ENCODE measurements at places on chromosomes 6 and 20.
A peak's percentile ranks its signal among the peaks of the same experiment; 100 is the strongest.

GRCh38 chr20:11124849-11125505 is 451.2 kb upstream of the JAG1 start:
- no peak for DNase-seq

DNA sequence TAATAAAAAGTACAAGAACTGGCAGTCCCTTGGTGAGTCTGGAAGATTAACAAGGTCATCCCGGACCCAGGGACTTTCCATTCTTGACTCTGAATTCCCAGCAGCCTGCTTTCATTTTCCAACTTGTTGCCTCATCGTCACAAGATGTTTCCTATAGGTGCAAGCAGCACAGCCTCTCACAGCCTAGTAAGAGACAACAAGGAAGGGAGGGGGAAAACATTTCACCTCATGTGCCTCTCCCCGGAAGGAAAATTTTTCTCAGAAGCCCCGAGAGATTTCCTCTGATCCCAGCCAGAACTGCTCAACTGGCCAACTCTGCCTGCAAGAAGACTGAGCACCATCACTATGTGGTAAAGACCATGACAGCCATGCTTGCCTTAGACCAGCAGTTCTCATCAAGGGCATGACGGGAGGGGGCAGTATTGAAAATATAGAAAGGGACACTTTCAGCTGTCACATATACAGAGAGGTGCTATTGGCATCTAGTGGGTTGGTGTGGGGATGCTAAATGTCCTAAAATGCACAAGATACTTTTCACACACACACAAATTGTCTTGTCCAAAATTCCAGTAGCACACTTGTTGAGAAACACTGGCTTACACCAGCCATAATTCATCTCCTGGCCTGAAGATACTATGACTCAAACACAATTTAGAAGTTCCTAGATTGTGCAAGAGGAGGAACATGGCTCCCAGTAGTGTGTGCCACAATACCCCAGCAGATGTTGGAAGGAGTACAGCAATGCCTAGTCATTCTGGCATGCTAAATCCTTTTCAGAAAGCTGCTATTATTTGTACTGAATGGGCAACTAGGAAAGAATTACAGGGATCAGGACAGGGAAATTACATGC is 10.8 kb upstream of the WTAP start:
- no peak for DNase-seq

GRCh38 chr6:110690106-110690654 is 125.1 kb downstream of the CDK19 start:
- no peak for DNase-seq

DNA sequence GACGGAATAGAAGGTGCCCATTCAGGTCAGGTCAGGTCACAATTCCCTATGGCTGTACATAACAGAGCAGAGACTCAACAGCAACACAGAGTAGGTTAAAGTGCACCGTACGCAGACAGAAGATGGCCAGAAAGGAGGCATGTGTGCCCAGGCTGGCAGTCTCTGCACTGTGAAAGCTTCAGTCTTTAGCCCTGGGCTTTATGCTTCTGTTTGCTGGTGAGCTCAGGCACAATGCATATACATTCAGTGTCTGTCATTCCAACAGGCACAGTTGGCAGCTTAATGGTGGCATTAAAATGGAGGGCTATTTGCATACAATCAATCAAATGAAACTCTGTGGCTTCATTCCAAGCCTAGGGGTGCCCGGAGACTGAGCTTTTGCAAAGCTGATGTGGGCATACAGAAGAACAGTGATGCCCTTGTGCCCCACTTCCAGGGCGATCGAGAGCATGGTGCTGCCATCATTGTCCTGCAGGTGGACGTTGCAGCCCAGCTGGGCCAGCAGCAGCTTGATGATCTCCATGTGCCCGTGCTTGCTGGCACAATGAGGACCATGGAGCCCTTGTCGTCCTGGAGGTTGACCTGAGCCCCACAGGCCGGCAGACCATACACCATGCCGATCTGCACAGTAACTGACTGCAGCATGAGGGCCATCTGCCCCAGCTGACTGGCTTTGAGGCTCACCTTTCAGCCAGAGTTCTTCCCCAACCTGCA is 22.4 kb downstream of the TRMT6 start:
- DNase-seq = no peak

DNA sequence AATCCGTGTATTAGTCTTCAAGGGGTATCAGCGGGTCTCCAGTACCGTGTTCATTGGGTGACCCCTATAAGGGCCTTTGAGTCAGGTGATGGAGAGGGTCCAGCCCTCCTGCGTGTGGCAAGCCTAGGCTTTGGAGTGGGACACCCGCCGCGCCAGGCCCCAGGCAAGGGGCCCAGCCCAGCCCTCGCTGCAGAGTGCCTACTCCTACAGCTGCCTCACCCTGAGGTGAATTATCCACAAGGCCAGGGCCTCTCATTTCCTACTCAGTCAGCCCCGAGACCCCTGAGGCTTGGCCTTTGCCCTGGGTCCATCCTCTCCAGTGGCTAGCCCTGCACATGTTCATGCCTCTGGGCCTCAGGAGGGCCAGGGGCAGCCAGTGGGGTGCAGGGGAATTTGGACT is 45.1 kb downstream of the TMEM242 start:
- DNase-seq = no peak

GRCh38 chr6:6039946-6040509 is 33.3 kb upstream of the NRN1 start:
- DNase-seq = no peak

GRCh38 chr6:104896914-104897313 is 37.2 kb upstream of the HACE1 start:
- DNase-seq = no peak

DNA sequence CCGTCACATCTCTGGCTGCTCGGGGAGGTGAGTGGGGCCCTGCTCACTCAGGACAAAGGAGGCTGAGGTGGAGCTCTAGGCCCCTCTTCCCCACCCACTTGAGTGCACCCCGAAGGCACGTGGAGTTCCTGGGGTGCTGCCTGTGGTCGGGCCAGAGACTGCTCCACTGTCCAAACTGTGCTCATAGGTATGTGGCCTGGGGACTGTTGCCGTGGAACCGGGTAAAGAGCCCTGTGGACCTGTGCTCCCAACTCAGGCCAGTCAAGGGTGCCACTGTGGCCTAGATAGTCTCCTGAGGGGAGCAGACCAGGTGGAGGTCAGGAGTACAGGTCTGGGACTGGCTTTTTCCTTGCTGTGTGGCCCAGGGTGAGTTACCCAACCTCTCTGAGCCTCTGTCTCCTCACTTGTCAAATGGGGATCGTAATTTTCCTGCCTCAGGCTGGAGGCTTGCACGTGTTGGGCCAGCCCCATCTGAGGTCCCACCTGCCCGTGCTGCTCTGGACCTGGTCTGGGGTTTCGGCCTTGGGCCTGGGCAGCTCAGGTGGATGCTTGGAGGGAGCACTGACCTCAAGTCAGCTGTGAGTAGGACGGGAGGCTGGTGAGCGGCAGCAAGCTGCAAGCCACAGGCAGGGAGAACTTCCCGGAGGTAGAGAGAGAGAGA is 12.4 kb upstream of the NPBWR2 start:
- DNase-seq = no peak

- no peak for DNase-seq
These were observed 138.8 kb downstream of the HIVEP1 start for GRCh38 chr6:12150812-12151432.

DNA sequence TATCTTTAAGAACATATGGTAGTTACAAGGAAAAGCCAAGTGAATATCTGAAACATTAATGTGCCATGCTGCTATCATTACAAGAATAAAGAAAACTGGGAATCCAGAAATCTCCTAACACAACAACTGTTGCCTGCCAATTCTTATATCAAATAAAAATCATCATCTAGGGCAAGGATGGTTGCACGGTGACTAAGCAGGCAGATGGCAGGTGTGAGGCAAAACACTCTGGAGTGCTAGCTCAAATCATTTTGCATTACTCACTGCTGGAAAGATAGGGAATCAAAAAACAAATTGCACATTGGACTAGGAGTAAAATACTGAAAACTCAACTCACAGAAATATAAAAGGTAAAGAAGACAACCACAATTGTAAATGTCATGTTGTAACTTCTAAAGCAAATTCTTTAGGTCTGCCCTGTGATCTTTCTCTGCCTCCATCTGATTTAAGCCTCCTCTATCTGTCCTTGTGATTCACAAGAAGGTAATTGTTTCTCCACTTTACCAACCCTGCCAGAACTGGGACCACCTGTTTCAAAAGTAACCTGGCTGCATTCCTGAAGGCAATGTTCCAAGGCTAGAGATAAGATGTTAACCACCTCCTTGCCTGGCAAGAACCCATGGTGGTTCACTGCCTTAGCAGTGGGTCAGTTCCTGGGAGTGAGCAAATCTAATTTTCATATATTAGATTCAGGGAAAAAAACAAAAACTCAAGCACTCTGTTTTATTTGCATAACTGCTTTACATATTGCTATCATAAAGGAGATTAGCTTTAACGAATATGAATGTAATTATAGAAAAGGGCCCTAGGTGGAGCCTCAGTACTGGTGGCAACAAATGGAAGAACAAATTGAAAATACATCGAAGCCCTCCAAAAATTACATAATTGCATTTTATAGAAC is 33.1 kb upstream of the LCA5 start:
- peak; percentile 92 for DNase-seq

DNA sequence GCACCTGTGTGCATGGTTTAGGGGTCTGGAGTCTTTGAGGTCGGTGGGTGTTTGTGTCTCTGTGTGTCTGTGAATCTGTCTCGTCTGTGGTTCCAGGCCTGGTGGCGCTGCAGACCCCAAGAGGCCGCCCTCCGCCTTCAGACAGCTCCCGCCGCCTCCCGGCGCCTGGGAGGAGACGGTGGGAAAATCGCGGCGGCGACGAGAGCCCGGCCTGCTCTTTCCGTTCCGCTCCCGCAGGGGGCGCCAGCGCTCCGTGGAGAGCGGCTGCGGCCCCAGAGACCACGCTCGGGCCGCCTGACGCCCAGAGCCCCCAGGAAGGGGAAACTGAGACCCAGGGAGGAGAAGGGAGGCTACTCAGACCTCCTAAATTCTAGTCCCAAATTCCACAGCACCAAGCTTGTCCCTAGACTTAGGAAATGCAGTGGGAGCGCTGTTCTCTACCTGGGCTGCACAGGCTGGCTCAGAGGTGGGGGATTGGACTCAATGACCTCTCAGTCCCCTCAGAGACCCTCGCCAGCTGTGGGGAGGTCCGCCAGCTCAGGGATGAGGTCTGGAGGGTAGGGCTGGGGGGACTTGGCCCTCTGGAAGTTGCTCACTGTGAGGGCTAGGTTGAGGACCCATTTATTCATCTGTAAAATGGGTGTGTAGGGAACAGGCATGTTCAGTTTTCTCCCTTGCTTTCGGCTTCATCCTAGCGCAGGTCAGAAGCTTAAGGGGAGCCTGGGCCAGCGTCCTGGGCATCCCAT is 36.9 kb upstream of the BLCAP start:
- no peak for DNase-seq

DNA sequence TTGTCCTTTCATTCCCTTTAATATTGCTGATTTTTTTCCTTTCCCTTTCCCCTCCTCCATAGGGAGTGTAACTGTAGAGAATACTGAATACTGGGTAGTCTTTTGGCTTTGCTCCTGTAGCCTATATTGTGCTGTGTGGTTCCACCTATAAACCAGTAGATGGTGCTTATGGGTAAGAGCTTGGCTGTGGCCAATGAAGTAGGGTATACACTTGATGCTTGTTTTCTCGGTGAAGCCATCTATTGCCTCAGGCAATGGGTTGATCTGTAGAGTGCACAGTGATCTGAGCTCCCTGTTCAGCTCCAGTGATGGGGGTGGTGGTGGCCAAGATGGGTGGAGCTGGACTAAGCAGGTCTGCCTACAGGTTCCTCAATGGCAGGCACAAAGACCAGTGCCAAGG is 203.3 kb upstream of the IMPG1 start:
- no peak for DNase-seq

DNA sequence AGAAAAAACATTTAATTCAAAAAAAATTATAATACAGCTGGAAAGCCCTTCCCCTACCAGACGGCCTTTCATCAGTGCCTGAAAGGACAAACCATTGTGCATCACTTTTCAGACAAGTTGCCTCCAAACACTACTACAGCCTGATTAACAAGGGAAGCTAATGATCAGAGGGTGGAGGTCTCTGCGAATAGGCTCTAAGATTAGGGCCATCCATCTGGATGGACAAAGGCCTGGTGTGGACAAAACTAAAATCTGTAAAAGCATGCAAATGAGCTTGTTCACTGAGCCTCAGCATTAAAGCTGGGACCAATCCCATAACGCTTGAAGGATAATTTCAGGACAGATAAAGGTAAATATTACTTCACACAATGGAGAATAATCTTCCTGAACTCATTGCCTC is 228.7 kb upstream of the PLN start:
- no peak for DNase-seq

DNA sequence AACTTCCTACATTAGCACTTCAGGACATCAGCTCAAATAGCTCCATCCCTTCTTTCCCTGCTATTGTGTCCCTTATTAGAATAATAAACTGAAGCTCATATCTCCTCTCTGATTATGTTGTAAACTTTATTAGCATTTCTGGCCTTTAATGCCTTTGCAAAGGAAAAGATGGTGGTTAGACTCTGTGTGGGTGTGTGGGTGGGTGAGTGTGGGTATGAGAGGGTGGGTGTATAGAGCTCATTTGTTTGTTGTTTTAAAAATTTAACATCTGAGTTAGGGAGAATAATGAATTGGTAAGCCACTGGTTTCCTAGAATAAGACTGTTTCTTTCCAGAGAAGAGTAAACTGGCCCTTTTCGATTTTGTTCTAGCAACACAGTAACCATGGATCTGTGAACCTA is 70.6 kb upstream of the L3MBTL3 start:
- DNase-seq = no peak

- peak; percentile 41 for DNase-seq
These were observed 45.3 kb upstream of the COL21A1 start for GRCh38 chr6:56292505-56293181.

DNA sequence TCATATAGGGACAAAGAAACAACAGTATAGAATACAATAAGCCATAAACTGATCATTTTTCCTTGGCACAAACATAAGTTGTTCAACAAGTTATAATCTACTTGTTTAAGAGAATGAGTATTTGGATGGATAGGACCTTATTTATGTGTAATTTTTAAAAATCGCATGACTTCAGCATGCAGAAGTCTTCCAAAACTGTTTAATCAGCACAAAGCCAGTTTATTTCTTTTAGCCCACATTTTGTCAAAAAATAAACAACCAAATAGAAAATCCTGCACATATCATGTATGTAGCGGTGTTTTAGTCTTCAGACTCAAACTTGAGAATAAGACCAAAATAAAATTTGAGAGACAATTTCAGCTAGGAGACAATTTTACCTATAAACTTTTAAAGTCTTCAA is 304.7 kb downstream of the TRDN start:
- DNase-seq = no peak

DNA sequence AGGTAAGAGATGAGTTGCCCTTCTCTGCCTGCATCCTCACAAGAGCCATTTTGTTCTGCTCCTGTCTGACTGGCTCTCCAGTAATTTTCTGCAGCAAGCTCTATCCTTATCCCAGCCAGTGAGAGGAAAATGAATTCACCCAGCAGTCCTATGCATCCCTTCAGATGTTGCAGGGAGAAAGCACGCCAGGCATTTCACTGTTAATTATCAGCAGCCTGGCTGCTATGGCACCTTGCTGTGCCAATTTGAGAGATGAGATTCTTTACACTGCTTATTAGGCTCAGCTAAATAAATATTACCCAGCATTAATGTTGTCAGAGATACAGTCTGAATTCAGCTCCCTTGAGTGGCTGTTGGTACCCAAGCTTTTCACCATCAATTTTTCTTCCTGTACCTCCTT is 61.1 kb upstream of the SNAP25 start:
- DNase-seq = no peak

All from DMS79 (cell line).